Neuronal stem cell (in vitro differentiated cells): ENCODE measurements at places on chromosomes 1 and 21.

- no peak for DNase-seq
These were observed 11.9 kb upstream of the PLXNA2 start for GRCh38 chr1:208256091-208256490.

- no peak for DNase-seq
These were observed 8.2 kb downstream of the ADGRB2 start for GRCh38 chr1:31755850-31756492.

DNA sequence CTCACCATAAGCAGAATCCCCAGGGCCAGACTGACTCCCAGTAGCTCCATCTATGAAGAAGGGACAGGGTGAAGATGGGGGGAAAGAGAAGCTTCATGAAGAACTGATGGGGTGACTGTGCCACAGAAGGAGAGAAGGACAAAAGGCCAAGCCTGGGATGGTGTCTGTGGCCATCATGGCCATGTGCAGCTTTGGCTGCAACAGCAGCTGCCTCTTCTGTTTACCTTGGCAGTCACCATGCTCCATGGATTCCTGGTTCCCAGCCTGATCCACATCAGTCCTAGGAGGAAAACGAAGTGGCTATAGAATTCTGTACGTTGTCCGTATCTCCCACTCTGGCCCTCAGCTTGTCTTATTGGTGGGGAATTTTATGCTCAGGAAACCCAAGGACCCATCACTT, 12.0 kb downstream of the SEMA6C start:
- DNase-seq, result no peak

DNA sequence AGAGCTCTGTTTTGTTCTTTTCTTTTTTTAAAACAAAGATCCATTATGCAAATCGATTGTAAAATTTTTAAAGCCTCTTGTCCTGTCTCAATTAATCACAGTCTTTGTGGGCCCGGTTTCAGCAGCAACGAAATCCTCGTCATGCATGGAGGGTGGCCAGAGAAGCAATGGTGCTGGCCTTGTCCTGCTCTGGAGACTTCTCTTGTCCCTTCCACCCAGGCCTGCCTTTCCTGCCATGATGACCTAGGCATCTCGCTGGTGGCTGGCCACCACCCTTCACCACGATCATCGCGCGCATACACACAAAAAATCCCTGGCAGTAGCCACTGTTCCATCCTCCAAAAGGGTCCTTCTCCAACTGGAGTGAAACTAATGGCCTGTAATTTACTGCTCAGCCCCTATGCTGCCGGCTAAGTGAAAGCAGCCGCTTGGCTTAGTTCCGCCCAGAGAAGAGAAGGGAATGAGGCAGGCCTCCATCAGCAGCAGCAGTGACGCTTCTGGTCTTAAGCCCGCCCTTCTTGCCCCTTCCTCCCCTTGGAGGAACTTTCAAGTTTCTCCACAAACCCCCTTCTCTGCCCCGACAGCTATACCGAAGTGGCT, 309.5 kb downstream of the NPHP4 start:
- DNase-seq, result no peak

GRCh38 chr1:241275981-241276380, 81.0 kb downstream of the RGS7 start:
- no peak for DNase-seq

DNA sequence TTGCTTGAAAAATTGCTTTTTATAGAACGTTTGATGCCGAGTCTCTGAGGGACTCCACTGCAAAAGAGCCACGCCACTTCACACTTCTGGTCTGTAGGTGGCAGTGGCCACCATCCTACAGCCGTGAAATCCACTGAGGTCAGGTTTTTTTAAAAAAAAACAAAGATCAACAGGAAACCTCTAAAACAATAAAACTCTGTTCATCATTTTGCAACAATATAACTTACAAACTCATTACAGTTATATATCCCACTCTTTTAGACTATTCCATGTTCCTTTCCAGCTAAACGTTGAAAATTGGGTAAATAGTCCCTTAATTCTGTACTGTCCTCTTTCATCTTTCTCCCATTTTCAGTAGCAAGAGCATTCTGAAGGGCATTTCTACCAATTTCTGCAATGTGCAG, 64.6 kb upstream of the FMN2 start:
- peak; percentile 24 for DNase-seq

DNA sequence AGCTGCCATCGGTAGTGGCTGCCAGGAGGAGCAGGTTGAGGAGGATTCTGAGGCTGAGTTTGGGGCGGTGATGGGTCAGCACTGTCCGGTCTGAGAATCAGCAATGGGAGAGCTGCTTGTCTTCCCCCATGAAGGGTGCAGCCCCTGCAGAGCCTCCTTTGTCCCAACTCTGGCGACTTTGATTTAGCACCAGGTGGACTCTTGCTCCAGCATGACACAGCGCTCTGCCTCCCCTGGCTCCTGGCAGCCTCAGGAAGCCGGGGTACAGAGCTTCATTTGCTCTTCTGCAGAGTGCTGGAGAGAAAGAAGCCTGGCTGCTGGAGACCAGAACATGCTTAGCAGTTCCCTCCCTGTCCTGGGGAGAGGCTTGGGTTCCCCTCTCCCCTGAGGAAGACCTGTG, 13.3 kb downstream of the ZDHHC18 start:
- no peak for DNase-seq

- no peak for DNase-seq
These were observed 77.9 kb downstream of the NEK7 start for GRCh38 chr1:198234520-198235251.

GRCh38 chr1:155051777-155052398, 772 bp downstream of the ADAM15 start:
- DNase-seq, result no peak

- no peak for DNase-seq
These were observed 183.4 kb upstream of the PTBP2 start for GRCh38 chr1:96538111-96538641.

DNA sequence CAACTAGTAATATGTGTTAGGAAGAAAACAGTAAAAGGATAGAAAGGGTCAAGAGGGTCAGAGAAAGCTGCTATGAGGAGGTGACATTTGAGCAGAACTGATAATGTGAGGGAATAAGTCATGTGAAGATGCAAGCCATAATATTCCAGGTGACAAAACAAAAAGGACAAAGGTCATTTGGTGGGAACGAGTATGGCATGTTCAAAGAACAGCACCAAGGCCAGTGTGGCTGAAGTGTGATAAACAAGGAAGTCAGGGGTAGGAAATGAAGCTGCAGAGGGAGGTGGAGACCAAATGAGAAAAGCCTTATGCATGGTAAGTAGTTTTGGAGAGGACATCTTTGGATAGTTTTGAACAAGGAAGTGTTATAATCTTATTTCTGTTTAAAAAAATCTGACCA, 46.7 kb downstream of the LPGAT1 start:
- DNase-seq, result no peak

- DNase-seq, result no peak
These were observed 16.7 kb downstream of the CAMTA1 start for GRCh38 chr1:6801966-6802365.

DNA sequence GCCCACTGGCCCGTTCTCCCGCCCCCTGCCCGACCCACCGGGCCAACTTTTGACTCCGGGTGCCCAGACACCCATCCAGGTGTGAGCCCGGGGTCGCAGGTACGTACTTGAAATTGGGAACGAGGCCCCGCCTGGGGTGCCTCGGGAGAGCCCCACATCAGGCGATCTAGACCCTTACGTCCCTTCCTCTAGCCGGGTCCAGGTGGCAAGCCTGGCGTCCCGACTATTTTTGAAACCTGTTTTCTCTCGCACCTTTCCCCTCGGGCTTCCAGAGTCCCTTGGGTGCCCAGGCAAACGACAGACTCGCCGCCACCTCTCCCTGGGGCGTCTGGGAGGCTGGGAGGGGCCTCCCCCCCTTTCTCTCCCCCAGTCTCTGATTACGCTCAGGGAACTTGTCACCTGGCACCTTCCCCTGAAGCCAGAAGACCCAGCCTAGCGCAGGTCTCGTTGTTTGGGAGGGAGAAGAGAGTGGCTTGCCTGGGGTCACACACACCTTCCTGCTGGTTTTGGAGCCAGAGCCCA, 898 bp downstream of the LDLRAP1 start:
- no peak for DNase-seq

DNA sequence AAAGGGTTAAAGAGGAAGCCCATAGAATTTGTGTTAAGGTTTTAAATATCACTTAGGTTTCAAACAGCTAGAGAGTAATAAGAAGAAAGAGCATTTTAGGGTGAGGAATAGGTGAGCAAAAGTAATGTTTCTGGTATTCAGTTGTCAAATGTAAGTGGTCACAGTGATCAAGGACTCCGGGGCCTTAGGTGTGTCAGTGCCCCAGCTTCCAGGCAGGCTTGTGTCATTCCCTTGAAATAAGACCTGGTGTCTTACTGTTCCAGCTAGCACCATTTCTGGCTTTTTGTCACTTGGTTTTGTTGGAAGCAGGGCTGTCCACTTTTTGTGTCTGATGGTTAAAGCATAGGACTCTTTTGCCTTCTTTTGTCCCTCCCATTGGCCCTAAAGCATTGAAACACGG, 69.6 kb downstream of the DYRK1A start:
- DNase-seq, result no peak

DNA sequence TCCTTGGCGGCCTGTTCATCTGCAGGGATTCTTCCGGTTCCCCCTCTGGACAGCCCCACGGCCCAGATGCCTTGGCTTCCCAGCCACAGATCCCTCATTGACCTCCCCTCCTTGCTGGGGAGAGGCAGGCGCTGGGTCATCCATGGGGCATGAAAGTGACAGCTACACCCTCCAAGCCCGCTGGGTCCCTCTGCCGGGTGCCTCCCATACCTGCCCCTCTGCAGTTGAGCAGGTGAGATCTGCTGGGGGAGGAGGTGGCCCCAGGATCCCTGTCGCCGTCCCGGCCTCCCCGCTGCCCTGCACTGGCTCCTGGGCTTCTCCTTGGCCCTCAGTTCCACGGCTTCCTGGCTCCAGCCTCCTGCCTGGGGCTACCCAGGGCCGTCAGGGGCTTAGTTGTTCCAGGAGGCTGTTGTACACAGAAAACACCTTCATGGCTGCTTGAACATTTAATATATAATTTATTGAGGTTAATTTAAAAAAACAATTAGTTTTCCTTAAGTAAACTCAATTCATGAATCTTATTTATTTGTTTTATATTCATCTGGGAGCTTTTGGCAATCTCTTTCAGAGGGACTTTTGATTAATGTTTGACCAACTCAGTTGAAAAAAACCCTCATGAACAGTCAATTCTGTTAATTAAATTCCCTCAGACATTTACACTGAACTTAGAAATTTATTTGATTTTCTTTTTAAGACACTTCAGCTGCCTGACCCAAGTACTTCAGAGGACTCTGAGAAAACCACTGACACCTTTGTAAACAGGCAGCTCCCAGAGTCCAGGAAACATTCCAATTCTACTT, 67.6 kb upstream of the ABCG1 start:
- DNase-seq, result no peak

- DNase-seq, result no peak
These were observed 126.7 kb downstream of the CDC42BPA start for GRCh38 chr1:227191607-227192006.

GRCh38 chr1:43913051-43913501, 20.5 kb upstream of the ARTN start:
- DNase-seq, result no peak

DNA sequence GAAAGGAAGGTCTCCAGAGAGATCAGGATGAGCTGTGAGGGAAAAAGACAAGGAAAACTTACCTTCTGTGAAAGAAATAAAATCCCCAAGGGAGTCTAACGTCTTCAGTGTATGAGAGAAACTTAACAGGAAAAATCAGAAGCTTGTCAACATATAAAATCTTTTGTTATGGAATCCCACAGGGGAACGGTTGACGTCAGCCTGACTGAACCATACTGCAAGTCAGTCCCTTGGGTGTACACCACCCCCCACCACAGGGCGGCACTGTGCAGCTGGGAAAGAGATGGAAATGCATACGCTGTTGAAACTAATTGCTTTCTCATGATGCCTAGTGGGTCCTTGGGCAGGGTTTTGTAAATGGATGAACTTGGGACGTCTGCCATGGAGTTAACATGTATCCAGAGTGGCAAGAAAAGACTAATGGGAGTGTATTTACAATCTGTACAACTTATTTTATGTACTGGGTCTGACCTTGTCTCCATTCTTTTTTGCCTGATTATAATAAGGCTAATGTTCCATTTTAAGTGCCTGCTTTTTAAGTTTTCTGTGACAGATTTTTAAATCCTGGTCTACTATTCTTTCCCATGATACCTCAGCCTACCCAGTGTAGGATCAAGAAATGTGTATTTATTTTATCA, 22.7 kb downstream of the UTP25 start:
- DNase-seq, result no peak

GRCh38 chr1:5513846-5514526, 478.2 kb downstream of the NPHP4 start:
- no peak for DNase-seq

DNA sequence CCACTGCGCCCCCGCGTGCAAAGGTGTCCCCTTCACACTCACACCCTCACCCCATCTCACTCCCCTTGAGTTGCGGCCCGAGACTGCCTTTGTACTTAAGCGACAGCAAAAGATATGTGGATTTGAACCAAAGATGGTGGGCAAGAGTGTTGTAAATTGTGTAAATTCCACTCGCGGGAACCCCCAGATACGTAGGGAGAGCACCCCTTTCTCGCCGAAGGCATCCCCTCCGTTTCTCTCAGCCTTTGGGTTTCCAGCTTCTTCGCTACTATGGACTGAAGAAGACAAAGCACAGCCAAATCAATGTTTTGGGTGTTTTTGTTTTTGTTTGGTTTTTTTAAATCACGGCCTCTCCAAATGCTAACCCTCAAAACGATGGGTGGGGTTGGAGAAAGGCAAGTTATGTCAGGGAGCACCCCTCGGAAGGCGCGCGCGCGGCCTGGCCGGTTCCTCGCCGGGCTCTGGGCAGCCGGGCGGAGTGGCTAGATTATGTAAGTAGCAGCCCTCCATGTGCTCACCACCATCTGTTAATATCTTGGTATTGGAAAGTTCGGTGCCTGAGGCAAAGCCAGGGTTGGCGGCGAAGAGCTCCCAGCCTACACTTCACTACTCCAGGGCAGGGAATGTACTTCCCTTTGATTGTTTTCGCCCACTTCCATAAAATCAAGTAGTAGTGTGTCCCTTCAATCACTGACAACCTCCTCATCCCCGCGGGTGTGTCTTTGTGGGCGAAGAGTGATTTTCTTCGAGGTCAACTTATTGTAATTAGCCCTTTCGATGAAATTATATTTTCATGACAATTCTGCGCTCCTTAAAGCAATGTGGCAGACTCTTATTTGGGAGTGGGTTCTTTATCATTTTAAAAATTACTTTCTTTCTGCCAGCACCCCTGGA, 4.0 kb upstream of the PROX1 start:
- peak; percentile 17 for DNase-seq

- DNase-seq, result no peak
These were observed 65.2 kb downstream of the TRIM11 start for GRCh38 chr1:228341450-228341813.
